ENCODE measurements at places on chromosomes 3 and 15. TPM values are rescaled to one million over a fixed set of nuclear protein-coding genes. Genes with fewer than 3 reads are reported as not detected.

KBTBD13 gene
- not detected for polyA plus RNA-seq

CLRN1 gene
- not detected for polyA plus RNA-seq

HEG1 gene
- 1.5 TPM for polyA plus RNA-seq

EXD1 gene
- not detected for polyA plus RNA-seq

SLC6A1 gene
- not detected for polyA plus RNA-seq

ZBTB11 gene
- polyA plus RNA-seq: 13.8 TPM

PLCB2 gene
- polyA plus RNA-seq: 20.8 TPM

ACAN gene
- not detected for polyA plus RNA-seq

ZNF860 gene
- polyA plus RNA-seq: 27.7 TPM

CTXN2 gene
- not detected for polyA plus RNA-seq
